ENCODE measurements at places on chromosomes 16 and 17. TPM values are rescaled to one million over a fixed set of nuclear protein-coding genes. Genes with fewer than 3 reads are reported as not detected.

The HOXB1 gene
- total RNA-seq, result not detected

DNA sequence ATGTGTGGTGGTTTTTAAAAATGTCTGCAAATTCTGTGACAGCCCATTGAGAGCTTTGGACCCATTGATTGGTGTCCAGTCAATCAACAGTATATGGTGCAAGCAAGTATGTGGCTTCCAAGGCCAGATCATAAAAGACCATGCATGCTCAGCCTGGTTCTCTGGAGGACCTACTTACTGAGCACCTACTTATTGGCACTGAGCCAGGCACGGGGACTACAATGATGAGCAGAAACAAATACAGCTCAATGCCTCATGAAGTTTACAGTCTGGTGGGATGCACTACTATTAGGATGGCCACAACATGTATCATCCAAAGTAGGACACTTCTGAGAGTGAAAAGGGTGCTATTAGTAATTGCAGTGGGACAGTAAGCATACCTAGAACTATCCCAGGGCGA lies 7.2 kb upstream of the EMP2 start:
- DNase-seq, result no peak

- no peak for DNase-seq
Measured at GRCh38 chr16:82782715-82783251, 156.0 kb downstream of the CDH13 start.

DNA sequence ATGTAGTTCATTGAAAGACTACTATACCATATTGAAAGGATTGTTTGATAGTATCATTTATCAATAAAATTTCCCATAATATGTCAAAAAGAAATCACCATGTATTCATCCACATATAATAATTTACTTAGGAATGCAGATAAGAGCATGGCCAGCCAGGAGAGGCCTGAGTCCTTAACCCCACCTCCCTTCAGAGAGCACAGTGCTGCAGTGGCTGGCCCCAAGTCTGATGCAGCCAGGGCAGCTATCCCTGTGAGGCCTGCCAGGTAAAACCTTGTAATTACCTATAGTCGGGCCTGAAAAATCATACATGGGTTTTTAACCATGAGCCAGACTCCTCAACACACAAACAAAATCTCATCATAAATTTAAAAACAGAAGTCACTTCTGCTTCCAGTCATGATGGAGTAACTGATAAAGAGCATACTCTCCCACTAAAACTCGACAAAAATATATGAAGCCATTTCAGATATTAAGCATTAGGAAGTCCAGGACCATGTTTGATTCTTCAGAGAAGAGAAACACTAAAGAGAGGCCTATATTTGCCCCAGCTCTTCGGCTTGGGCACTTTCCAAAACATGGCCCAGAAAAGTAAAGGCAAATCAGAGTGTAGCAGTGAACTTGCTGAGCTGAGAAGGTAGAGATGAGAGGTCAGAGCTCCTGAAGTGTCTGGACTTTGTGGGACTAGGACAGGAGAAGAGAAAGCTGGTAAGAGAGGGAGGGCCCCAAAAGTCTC lies 40.9 kb upstream of the CCNF start:
- DNase-seq, result no peak

GRCh38 chr16:52545222-52545897 lies 1.6 kb downstream of the TOX3 start:
- no peak for DNase-seq

Measured in sigmoid colon (tissue), 7 donors.